Cerebellum (tissue), 4 donors: ENCODE measurements at places on chromosomes 4 and X.

DNA sequence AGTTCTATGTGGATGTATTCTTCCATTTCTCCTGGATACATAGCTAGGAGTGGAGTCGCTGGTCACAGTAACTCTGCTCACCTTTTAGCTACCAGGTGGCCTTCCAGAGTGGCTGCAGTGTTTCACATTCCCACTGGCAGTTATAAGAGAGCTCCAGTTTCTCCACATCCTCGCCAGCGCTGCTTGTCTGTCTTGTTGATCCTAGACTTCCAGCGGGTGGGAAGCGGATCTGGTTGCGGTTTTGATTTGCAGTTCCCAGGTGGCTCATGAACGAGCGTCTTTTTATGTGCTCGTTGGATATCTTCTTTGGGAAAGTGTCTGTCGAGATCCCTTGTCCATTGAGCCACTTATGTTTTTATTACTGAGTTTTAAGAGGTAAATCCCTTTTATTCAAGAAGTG is 11.6 kb downstream of the TACC3 start:
- DNase-seq = no peak

- no peak for DNase-seq
Observed at GRCh38 chrX:109959356-109959871, 43.5 kb upstream of the TMEM164 start.

DNA sequence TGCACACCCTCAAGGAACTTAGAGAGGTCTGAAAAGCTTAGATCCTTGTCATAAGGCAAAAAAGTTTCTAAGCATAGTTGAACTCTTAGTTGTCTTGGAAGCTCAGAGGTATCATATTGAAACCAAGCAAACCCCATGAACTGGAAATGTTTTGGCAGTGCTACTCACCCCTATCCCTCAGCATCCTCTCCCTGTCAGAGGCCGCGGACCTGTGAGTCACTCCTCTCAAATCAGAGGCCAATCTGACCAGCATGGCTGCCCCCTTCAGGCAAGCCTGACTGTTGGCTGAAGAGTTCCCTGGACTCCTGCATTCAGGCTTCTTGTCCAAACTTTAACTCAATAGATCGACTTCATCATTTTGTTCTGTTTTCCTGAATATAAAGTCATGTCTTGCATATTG is 69.4 kb downstream of the KCNIP4 start:
- DNase-seq = no peak

GRCh38 chr4:17066972-17067371 is 168.5 kb upstream of the LDB2 start:
- no peak for DNase-seq

GRCh38 chr4:73021634-73022033 is 47.9 kb downstream of the COX18 start:
- DNase-seq = peak; percentile 4

GRCh38 chr4:89427782-89428181 is 120.2 kb upstream of the GPRIN3 start:
- no peak for DNase-seq
